ENCODE measurements at places on chromosomes 13 and 19.

- DNase-seq = no peak
Measured at GRCh38 chr19:7844405-7844804, 14.4 kb downstream of the EVI5L start.

DNA sequence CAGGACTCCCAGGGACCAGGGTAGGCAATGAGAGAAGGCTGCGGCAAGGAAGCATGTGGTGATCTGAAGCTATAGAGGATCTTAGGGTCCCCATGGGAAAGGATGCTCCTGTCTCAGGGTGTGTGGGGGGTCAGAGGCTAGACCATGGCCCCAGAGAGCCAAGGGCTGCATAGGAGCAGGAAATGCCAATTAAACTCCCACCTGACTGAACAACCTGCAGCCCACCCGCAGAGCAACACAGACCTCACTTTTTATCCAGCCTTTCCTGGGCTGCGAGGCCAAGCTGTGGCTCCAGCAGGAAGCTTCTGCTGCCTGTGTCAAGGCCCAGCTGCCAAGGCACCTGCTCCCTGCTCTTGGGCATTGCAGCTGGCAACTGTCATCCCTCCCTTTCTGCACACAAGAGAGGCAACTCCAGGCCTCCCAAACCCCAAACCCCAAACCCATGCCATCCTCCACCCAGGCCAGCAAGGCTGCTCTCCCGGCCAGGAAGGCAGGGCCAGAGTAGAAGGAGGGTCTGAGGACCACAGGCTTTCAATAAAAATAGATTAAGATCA lies 290.1 kb downstream of the FOXO1 start:
- peak; percentile 51 for DNase-seq

- DNase-seq = peak; percentile 61
Measured at GRCh38 chr19:33235269-33235995, 9.8 kb upstream of the SLC7A10 start.

- no peak for DNase-seq
Measured at GRCh38 chr19:16244091-16244490, 46.4 kb downstream of the AP1M1 start.

DNA sequence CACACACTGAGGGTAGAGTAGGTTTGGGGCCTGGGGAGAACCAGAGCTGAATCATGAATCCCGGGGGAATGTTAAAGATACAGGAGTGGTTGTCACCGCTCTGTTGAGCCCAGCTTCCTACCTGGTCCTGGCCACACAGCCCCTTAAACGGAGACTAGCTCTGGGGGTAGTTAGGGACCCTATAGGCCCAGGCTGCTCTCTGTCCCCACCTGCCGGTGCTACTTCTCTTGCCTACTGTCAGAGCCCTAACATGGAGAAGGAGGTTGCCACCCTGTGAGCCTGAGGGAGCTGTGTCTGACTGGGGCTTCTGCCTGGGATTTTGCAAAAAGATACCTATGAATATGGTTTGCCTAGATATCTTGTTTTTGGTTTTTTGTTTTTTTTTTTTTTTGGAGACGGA lies 36.6 kb upstream of the ZNF429 start:
- DNase-seq = no peak

DNA sequence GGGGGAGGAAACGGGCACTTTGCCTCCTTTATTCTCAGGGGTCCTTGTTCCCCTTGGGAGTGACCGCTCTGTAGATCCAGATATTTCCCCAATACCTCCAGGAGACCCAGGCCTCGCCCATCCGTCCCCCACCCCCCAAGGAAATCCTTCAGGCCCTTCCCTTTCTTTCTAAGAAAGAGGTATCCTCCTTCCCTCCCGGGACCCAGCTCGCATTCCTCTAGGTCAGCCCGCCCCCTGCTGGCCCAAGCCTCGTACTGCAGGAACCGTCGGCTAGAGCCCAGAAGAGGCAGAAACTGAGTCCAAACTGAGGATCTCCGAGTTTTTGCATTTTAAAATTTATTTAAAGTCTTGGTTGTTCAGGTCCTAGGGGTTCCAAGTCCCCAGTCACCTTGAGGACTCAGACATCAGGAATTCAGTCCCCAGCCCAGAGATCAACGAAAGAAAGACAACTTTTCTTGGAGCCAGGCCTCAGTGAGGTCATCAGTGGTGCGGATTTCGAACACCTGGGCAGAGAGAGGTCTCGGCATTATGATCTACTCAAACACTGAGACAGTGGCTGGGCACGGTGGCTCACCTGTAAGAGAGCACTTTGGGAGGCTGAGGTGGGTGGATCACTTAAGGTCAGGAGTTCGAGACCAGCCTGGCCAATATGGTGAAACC lies 7.5 kb upstream of the LRFN1 start:
- peak; percentile 71 for DNase-seq

DNA sequence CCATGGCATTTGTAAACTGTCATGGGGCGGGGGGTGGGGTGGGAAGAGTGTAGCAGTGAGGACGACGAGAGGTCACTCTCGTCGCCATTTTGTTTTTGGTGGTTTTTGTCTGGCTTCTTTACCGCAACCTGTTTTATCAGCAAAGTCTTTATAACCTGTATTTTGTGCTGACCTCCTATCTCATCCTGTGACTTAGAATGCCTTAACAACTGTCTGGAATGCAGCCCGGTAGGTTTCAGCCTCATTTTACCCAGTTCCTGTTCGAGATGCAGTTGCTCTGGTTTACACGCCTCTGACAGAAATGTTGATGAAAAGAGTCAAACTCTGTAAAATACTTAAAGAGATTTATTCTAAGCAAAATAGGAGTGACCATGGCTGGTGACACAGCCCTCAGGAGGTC lies 852.0 kb downstream of the DACH1 start:
- no peak for DNase-seq

GRCh38 chr13:95226476-95226875 lies 74.8 kb downstream of the ABCC4 start:
- no peak for DNase-seq

- DNase-seq = no peak
Measured at GRCh38 chr13:40389081-40389641, 277.3 kb downstream of the FOXO1 start.
